ENCODE measurements at places on chromosomes 7 and 10.

DNA sequence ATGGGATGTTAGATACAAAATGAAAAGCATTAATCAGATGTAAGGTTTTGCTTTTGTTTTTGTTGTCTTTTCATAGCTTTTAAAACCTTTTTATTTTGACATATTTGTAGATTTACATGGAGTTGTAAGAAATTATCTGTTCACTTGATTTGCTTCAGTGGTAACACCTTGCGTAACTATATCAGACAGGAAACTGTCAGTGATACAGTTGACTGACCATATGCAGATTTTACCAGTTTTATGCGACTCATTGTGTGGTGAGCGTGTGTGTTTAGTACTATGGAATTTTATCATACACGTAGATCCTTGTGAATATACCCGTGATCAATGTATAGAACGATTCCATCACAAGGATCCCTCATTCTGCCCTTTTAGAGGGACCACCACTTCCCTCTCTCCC, 701.4 kb downstream of the SUGCT start:
- peak; percentile 33 for DNase-seq

DNA sequence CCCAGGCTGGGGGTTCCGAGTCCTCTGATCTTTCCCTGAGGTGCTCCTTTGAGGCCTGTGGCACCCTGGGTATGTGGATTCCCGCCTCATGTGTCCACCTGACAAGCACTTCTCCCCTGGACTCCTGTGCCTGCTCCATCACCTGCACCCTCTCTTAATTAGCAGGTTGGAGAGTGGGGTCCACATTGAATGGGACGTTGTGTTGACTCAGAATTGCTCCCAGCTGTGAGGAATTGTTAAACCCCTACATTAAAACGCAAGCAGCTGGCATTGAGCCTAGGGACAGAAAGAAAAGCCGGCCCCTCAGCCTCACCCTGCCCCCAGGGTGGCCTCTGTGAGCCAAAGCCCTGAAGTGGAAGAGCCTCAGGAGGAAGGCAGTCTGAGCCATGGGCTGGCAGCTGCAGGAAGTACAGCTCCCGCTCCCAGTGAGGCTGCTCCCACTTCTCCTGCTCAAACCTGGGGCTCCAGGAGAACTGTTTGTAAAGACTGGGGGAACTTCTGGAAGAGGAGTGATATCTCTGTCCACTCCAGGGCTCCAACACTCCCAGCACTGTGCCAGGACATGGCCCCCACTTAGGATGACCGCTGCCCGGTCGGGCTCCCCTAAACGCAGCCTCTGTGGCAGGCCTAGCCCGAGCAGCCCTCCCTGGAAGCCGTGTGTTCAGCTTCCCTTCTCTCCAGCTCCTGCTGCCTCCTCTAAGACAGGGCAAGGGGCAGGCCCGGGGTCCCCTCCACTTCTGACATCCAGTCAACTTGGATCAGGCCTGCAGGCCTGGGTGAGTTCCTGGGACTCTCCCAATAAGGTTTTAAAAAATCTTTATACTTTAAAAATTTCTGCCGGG, 1.8 kb upstream of the OPN4 start:
- no peak for DNase-seq

DNA sequence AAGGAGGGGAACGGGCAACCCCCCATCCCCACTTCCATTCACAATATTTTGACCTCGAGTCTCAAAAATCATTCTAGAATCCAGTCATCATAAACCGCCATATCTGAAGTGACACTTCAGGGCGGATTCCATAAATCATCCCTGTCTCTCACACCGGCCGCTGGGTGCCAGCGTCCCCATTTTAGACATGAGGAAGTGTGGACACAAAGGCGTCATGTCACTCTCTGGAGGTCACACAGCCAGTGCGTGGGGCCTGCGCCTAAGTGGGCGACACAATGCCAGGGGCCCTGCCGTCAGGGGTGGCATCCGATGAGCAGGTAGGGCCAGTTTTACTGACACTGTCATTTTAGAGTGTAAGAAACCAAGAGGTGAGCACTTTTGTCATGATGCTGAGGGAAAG, 19.5 kb downstream of the KCNH2 start:
- no peak for DNase-seq

DNA sequence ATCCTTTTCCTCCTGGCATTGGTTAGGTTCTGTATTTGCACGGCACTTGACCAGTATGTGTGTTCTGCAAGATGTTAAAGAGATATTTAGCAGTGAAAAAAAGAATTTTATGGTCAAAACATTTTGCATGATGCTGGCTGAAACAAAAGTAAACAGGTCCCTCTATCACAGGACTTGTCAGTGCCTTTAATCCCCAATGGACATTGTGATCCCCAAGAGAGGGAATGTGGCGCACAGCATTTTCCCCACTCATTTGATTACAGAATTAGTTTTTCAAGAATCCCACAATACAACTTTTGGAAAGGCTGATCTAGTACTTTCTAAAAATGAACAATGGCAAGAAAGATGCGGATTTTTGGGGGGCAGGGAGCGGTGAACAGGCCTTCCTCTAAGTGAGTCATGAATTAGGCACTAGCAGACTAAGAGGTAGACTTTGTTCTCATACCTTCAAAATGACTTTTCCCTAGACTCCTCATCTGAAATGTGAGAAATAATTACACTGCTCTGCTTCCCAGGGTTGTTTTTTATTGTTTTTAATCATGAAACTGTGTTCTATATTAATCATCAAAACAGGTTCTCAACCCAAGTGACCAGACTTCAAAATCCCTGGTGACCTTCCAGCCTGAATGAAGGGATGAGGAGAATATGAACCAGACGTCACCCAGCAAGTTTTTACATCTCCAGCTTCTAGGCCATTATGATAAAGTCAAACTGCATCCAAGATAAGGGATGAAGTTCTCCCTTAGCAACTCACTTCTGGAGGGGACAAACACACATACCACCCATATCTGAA, 8.6 kb downstream of the FBXW4 start:
- peak; percentile 53 for DNase-seq

GRCh38 chr10:106107706-106108105, 1056.8 kb downstream of the SORCS1 start:
- DNase-seq = peak; percentile 63

DNA sequence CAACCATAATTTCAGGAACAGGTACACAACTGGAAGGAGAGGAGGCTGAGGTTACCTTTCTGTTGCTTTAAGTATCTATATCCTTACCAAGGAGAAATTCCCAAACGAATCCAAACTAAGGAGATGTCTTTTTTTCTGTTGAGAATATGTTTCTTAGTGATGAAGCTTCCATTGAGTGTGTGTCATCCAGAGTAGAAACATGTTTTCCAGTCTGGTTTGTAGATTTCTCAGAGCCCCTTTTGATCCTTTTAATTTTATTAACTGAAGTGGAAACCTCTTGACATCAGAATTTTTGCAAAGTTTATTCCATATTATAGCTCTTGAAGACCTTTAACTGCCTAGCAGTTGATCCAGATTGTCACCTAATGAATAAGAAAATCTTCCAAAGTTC, 207.1 kb upstream of the FERD3L start:
- DNase-seq = no peak

DNA sequence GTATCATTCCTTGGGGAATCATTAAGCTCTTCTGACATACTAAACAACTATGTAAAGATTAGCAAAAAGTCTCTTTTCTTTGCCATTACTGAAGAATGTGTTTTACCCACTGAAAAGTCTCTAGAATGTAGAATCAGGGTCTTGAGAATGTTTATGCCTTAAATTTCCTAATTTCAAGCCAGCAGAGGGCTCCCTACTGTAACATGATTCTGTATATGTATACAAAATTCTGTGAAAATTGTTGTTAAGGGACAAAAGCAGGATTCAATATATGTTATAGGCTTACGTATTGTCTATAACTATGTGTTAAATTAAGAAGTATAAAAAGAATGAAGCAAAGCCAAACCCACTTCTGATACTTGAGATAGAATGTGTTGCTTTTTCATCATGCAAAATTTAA, 296.9 kb upstream of the DGKB start:
- DNase-seq = peak; percentile 39

GRCh38 chr7:151623766-151624165, 104.1 kb upstream of the RHEB start:
- peak; percentile 80 for DNase-seq
